ENCODE measurements at places on chromosomes 6 and 20.

DNA sequence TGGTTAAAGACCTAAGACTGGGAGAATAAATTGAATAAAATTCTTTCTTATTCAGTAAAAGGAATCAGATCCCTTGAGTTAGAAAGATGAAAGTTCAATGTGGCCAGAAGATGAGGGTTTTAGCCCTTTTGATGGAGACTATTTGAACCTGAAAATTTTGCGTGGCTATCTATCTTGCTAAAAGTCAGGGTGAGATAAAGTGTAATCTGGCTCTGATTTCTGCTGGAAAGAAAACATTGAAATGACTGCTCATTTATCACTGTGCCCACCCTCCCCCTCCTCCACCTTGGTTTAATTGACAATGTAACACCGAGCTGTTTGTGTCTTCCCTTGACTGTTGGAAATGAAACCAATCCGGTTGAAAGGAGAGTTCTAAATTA lies 32.9 kb upstream of the TCF21 start:
- H3K27me3 ChIP-seq = no peaks in the 10 kb centered on the region
- H3K36me3 ChIP-seq = no peaks in the 10 kb centered on the region
- DNase-seq = no peak

GRCh38 chr20:32517914-32518592 lies 67.1 kb downstream of the NOL4L start:
- H3K27me3 ChIP-seq = no peaks in the 10 kb centered on the region
- no peak overlapping the region for H3K27ac ChIP-seq
- no peak overlapping the region for H3K4me3 ChIP-seq
- no peak for DNase-seq
- peaks cover 8% of the 10 kb centered on the region for H3K4me1 ChIP-seq
- no peaks in the 10 kb centered on the region for H3K36me3 ChIP-seq

GRCh38 chr6:91045161-91045560 lies 458.3 kb upstream of the MAP3K7 start:
- H3K27ac ChIP-seq = no peak overlapping the region
- H3K4me3 ChIP-seq = no peak overlapping the region
- no peaks in the 10 kb centered on the region for H3K36me3 ChIP-seq
- H3K4me1 ChIP-seq = no peaks in the 10 kb centered on the region
- no peaks in the 10 kb centered on the region for H3K27me3 ChIP-seq

DNA sequence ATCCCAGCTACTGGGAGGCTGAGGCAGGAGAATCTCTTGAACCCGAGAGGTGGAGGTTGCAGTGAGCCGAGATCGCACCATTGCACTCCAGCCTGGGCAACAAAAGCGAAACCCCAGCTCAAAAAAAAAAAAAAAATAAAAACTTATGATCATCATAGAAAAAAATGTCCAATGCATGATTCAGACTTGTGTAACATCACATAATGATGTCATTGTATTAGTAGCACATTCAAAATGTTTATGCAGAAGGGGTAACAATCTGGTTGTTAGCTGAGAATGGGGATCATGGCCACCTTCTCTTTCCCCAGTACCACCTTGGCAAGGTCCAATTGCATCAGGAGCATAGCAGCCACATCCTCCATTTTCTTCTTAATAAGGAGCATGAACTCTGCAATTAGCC lies 137.6 kb upstream of the MARCKS start:
- no peak overlapping the region for H3K4me3 ChIP-seq
- no peak overlapping the region for H3K27ac ChIP-seq
- no peaks in the 10 kb centered on the region for H3K27me3 ChIP-seq

DNA sequence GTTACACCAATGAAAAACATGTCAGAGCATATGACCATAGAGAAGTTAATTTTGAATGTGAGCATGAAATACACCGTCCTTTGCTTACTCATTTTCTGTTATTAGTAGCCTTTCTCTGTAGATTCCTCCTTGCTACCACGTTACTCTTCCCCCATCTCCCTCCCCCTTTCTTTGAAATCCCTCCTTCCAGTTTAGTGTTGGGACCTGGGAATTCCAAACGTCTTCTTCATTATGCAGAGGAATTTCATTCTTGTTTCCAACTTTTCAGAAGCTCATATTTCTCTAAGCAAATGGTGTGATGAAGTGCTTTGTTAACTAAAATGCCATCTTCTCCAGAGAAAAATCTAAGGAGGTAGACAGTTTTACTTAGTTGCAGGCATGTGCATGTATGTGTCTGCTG lies 122.4 kb downstream of the MCHR2 start:
- H3K27me3 ChIP-seq = no peaks in the 10 kb centered on the region
- H3K27ac ChIP-seq = no peak overlapping the region
- no peak for DNase-seq

- no peaks in the 10 kb centered on the region for H3K36me3 ChIP-seq
- peak; percentile 77 for DNase-seq
- no peaks in the 10 kb centered on the region for H3K27me3 ChIP-seq
- H3K27ac ChIP-seq = no peak overlapping the region
- H3K4me3 ChIP-seq = no peak overlapping the region
These were observed 84.9 kb downstream of the FBXO5 start for GRCh38 chr6:152897807-152898399.

DNA sequence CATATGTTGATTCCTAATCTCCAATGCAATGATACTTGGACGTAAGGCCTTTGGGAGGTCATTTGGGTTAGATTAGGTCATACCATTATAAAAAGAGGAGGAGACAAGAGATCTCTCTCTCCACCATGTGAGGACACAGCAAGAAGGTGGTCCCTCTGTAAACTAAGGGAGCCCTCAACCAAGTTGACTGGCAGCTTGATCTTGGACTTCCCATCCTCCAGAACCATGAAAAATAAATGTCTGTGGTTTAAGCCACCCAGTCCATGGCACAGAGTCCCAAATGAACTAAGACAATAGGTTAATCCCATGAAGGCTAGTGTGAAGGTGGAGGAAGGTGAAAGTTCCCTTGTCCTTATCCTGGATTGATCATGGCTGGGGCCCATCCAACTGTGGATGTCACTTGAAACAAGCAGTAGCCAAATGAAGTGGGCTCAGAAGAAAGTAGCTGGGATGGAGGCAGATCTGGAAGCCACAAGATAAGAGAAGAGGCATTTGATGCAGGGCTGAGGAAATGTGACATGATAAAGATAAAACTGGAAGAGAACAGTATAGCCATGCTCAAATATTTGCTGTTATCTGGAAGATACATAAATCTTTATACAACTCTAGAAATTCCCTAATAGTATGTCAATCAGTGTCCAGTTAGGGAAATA lies 99.9 kb downstream of the BANF2 start:
- H3K27me3 ChIP-seq = no peaks in the 10 kb centered on the region
- no peak overlapping the region for H3K4me3 ChIP-seq
- H3K27ac ChIP-seq = no peak overlapping the region

GRCh38 chr6:168179702-168180382 lies 100.8 kb upstream of the FRMD1 start:
- no peaks in the 10 kb centered on the region for H3K27me3 ChIP-seq
- no peak overlapping the region for H3K4me3 ChIP-seq

GRCh38 chr6:5997420-5997987 lies 9.2 kb downstream of the NRN1 start:
- H3K27me3 ChIP-seq = peaks cover 57% of the 10 kb centered on the region
- H3K27ac ChIP-seq = no peak overlapping the region
- H3K36me3 ChIP-seq = no peaks in the 10 kb centered on the region
- peaks cover 13% of the 10 kb centered on the region for H3K4me1 ChIP-seq
- peak; percentile 70 for DNase-seq
- no peak overlapping the region for H3K4me3 ChIP-seq

DNA sequence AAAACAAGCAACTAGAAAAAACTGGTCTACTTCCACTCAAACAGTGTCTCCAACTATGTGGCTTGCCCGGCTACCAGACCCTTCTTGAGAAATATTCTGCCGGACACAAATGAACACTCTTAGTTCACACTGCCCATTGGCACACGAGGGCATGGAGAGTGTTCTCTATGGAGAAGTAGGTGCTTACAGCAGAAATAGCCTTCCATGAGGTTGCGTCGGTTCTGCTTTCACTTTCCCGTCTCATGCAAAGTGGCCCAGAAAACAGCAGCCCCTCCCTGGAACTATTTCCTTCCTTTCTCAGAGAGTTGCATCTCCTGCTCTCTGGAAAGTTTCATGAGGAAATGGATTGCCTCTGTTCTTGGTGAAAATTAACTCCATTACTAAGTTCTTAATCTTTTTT lies 9.5 kb upstream of the HLA-DOA start:
- H3K27ac ChIP-seq = no peak overlapping the region
- peaks cover 2% of the 10 kb centered on the region for H3K4me1 ChIP-seq
- no peaks in the 10 kb centered on the region for H3K36me3 ChIP-seq
- H3K4me3 ChIP-seq = no peak overlapping the region
- H3K27me3 ChIP-seq = no peaks in the 10 kb centered on the region

- no peak overlapping the region for H3K4me3 ChIP-seq
- no peaks in the 10 kb centered on the region for H3K4me1 ChIP-seq
- H3K27me3 ChIP-seq = no peaks in the 10 kb centered on the region
- DNase-seq = no peak
- H3K36me3 ChIP-seq = no peaks in the 10 kb centered on the region
These were observed 48.8 kb downstream of the CTCFL start for GRCh38 chr20:57476084-57476526.

GRCh38 chr6:22906091-22906549 lies 336.8 kb downstream of the HDGFL1 start:
- H3K4me3 ChIP-seq = no peak overlapping the region
- no peak overlapping the region for H3K27ac ChIP-seq
- H3K4me1 ChIP-seq = no peaks in the 10 kb centered on the region
- no peaks in the 10 kb centered on the region for H3K36me3 ChIP-seq
- peak; percentile 77 for DNase-seq

GRCh38 chr6:90415178-90415577 lies 118.5 kb upstream of the BACH2 start:
- H3K4me3 ChIP-seq = no peak overlapping the region
- DNase-seq = no peak
- H3K36me3 ChIP-seq = no peaks in the 10 kb centered on the region
- H3K4me1 ChIP-seq = peaks cover 3% of the 10 kb centered on the region
- H3K27me3 ChIP-seq = no peaks in the 10 kb centered on the region

GRCh38 chr6:129753422-129753821 lies 43.4 kb upstream of the ARHGAP18 start:
- no peak for DNase-seq

GRCh38 chr6:94196891-94197290 lies 777.5 kb upstream of the EPHA7 start:
- H3K27me3 ChIP-seq = no peaks in the 10 kb centered on the region
- H3K27ac ChIP-seq = no peak overlapping the region
- no peaks in the 10 kb centered on the region for H3K36me3 ChIP-seq
- no peak overlapping the region for H3K4me3 ChIP-seq
- no peak for DNase-seq
- no peaks in the 10 kb centered on the region for H3K4me1 ChIP-seq

- peaks cover 2% of the 10 kb centered on the region for H3K4me1 ChIP-seq
- no peaks in the 10 kb centered on the region for H3K36me3 ChIP-seq
- DNase-seq = no peak
- H3K27me3 ChIP-seq = no peaks in the 10 kb centered on the region
- no peak overlapping the region for H3K27ac ChIP-seq
- H3K4me3 ChIP-seq = no peak overlapping the region
These were observed 22.2 kb downstream of the ZNF831 start for GRCh38 chr20:59185809-59186208.

- no peaks in the 10 kb centered on the region for H3K36me3 ChIP-seq
- H3K27ac ChIP-seq = no peak overlapping the region
- H3K4me1 ChIP-seq = no peaks in the 10 kb centered on the region
- no peak for DNase-seq
These were observed 390.6 kb upstream of the PLCB4 start for GRCh38 chr20:8678098-8678776.

GRCh38 chr20:31260326-31260932 lies 3.0 kb downstream of the DEFB115 start:
- no peak overlapping the region for H3K4me3 ChIP-seq
- no peaks in the 10 kb centered on the region for H3K27me3 ChIP-seq
- no peak overlapping the region for H3K27ac ChIP-seq

- H3K27ac ChIP-seq = no peak overlapping the region
- no peaks in the 10 kb centered on the region for H3K36me3 ChIP-seq
- DNase-seq = no peak
- no peaks in the 10 kb centered on the region for H3K27me3 ChIP-seq
- peaks cover 3% of the 10 kb centered on the region for H3K4me1 ChIP-seq
- no peak overlapping the region for H3K4me3 ChIP-seq
These were observed 182.6 kb downstream of the CDKAL1 start for GRCh38 chr6:20716865-20717264.

GRCh38 chr20:63011798-63012197 lies 5.0 kb upstream of the BHLHE23 start:
- H3K4me3 ChIP-seq = no peak overlapping the region
- no peaks in the 10 kb centered on the region for H3K36me3 ChIP-seq
- no peaks in the 10 kb centered on the region for H3K4me1 ChIP-seq

GRCh38 chr6:11108726-11109125 lies 2.8 kb downstream of the ERVFRD-1 start:
- H3K4me1 ChIP-seq = peaks cover 12% of the 10 kb centered on the region
- H3K27ac ChIP-seq = no peak overlapping the region
- DNase-seq = no peak
- H3K27me3 ChIP-seq = no peaks in the 10 kb centered on the region
- H3K4me3 ChIP-seq = no peak overlapping the region

DNA sequence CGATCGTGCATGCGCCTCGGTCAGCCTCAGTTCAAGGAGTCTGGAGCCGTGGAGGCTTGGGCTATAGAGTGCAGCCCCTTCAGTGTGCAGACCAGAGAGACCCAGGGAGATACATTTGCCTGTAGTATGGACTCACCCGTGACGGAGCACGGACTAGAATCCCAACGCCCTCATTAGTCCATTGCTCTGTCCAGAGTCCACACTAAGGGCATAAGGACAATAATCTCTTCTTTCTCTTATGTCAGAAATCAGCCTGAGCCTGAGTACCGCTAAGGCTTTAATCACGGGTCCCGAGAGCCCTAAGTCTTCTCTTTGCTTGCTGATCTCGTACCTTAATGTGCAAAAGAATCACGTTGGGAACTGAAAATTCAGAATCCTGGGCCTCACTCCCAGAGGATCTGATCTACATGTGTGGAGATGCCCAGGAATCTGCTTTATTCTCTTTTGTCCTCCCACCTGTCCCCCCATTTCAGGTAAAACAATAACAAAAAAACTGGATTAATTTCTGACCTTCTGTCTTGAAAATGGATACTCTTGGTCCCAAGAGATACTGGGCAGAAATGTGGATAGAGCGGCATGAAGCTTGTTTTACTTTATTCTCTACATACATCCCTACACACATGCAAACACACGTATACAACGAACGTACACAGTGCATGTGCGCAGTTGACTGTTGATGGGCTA lies 671 bp downstream of the BPHL start:
- H3K27ac ChIP-seq = no peak overlapping the region
- peak overlapping the region; percentile 71 for H3K4me3 ChIP-seq
- H3K4me1 ChIP-seq = no peaks in the 10 kb centered on the region
- H3K36me3 ChIP-seq = no peaks in the 10 kb centered on the region

- H3K27ac ChIP-seq = peak overlapping the region; percentile 74
- no peak overlapping the region for H3K4me3 ChIP-seq
- peaks cover 2% of the 10 kb centered on the region for H3K4me1 ChIP-seq
- DNase-seq = peak; percentile 85
These were observed 46.4 kb upstream of the NT5E start for GRCh38 chr6:85403331-85404015.

DNA sequence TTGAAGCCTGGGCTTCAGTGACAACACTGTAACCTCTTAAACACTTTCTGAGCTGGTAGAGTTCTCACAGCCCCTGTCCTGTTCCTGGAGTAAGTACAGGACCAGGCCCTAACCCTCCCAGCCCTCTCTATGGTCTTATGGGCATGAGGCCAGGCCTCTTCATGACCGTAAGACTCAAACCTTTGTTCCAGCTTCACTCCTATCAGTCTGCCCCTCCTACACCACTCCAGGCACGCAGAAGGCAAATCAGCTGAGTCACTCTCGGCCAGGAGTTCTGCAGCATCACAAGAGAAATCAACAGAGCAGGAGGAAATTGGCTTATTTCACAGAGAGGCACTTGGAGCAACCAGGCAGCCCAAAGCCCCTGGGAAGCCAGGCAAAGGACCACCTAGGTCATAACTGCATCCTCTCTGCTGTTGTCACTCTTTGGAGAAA lies 25.3 kb upstream of the CHD6 start:
- no peak overlapping the region for H3K4me3 ChIP-seq
- H3K4me1 ChIP-seq = peaks cover 4% of the 10 kb centered on the region
- H3K27ac ChIP-seq = peak overlapping the region; percentile 38
- no peaks in the 10 kb centered on the region for H3K27me3 ChIP-seq
- peak; percentile 91 for DNase-seq

Measured in mesendoderm (in vitro differentiated cells).